ENCODE measurements at places on chromosomes 5 and 9. TPM values are rescaled to one million over a fixed set of nuclear protein-coding genes. Genes with fewer than 3 reads are reported as not detected.

IL3 gene
- not detected for total RNA-seq

TAF11L10 gene
- total RNA-seq, result not detected

CKMT2 gene
- 1,016 TPM for total RNA-seq

PPP3R2 gene
- not detected for total RNA-seq

DOCK8 gene
- total RNA-seq, result 5.0 TPM

ZFP62 gene
- 22.8 TPM for total RNA-seq

PGM5 gene
- 315 TPM for total RNA-seq

ADAMTS16 gene
- total RNA-seq, result not detected

MRPS27 gene
- 60.9 TPM for total RNA-seq

WDR5 gene
- total RNA-seq, result 17.4 TPM

IGFBPL1 gene
- 0.65 TPM for total RNA-seq

RNF208 gene
- 21.9 TPM for total RNA-seq

LURAP1L gene
- 3.4 TPM for total RNA-seq

PLPPR1 gene
- not detected for total RNA-seq

DNAI1 gene
- not detected for total RNA-seq

TOR4A gene
- 13.2 TPM for total RNA-seq

DMRT1 gene
- total RNA-seq, result not detected

MSX2 gene
- total RNA-seq, result 2.5 TPM

CDKN2B-AS1 gene
- not detected for total RNA-seq

GPR150 gene
- total RNA-seq, result 0.15 TPM

REEP2 gene
- 58.9 TPM for total RNA-seq

EPB41L4A gene
- 27.2 TPM for total RNA-seq

STPG3 gene
- 0.31 TPM for total RNA-seq

SEC61B gene
- total RNA-seq, result 52.1 TPM

TTF1 gene
- total RNA-seq, result 17.8 TPM

PALM2AKAP2 gene
- 85.2 TPM for total RNA-seq

SGCD gene
- 151 TPM for total RNA-seq

OTP gene
- not detected for total RNA-seq

TMEM215 gene
- total RNA-seq, result not detected

DIMT1 gene
- total RNA-seq, result 20.4 TPM

HABP4 gene
- 21.7 TPM for total RNA-seq

FOXD4L6 gene
- not detected for total RNA-seq

PHF24 gene
- 1.3 TPM for total RNA-seq

DAB2IP gene
- total RNA-seq, result 41.7 TPM

FGD3 gene
- total RNA-seq, result 3.2 TPM

SLC1A1 gene
- 1.1 TPM for total RNA-seq

ITGA1 gene
- total RNA-seq, result 22.2 TPM

SLC36A3 gene
- not detected for total RNA-seq

DNAJA1 gene
- 63.7 TPM for total RNA-seq

PHAX gene
- total RNA-seq, result 33.7 TPM

IFNA2 gene
- total RNA-seq, result not detected

ARSI gene
- 0.71 TPM for total RNA-seq

POLR3G gene
- 0.96 TPM for total RNA-seq

DDX4 gene
- total RNA-seq, result not detected

PCDHGA7 gene
- 5.2 TPM for total RNA-seq
